Skin of body (tissue), 3 donors: ENCODE measurements at places on chromosomes 7 and 10.

DNA sequence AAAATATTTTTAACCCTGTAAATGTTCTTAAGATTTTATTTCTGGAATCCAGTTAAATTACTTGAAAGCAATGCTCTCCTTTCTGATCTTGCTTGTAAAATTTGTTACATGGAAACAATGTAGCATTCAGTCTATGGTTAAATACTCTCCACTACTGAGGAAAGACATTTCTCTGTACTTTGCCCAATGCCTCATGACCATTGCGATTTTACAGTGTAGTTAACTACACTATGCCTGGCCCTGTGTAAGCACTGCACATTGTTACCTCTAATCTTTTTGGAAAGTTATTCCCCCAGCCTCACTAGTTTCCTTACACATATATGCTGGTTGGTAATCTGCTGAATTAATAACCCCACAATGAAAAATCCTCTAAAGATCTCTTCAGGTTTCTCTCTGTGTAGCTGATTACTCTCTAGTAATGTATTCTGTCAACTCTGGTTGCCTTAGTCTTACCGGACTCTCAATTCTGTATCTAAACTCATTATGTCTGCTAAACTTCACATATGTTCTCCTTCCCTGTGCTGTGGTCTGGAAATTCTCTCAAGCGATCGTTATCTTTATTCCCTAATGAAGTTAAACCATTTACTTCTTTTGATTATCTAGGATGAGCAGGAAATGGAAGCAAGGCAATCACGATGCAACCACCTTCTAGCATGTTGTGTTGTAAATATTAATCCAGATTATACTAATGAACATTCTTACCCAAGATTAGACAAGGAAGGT, 58.7 kb upstream of the TMEM106B start:
- DNase-seq, result no peak

DNA sequence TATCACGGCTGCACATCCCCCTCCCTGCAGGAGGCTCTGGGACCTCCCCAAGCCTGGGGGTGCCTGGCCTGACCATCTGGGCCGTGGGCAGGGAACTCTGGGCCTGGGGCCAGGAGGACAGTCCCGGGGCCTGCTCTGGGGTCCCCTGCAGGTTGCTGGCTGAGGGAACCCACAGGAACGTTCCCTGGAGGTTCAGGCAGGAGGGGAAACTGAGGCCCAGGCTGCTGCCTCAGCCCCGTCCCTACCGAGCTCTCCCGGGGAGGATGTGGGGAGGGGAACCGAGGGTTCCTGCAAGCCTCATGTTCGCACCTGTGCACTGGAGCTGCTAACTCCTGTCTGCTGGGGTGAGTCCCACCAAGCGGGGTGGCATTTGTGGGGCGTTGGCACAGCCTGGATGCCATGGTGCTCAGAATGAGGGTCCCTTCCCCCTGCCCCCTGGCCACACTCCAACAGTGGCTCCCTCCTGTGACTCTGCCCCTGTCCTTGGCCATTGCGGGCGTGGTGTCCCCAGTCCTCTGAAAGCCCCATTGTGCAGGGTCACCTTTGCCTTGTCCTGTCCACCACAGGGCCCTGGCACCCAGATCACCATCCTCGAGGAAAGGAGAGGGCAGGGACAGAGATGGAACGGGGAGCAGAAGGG, 9.4 kb downstream of the ELFN1 start:
- no peak for DNase-seq

DNA sequence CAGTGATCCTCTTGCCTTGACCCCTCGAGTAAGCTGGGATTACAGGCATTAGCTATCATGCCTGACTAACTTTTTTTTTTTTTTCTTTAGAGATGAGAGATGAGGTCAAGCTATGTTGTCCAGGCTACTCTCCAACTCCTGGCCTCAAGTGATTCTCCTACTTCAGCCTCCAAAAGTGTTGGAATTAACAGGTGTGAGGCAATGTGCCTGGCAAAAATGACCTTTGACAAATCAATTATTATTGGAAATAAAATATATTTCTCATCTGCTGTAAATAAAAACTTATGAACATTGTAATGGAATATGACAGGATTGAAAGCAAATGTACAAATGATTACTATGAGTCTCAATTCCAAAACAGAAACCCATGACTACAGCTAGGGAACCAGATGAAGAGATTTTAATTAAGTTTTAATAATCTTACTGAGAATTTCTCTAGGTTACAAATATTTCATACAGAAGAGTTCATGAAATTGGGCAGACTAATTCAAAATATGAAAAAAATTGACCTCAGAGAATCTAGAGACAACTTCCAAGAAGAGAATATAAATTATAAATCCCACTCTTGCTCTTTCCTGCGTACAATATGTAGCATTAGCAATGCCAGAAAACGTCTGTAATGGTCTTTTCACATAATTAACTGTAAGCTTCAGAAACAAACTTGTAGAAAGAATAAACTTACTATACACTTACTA, 414.7 kb downstream of the DGKB start:
- DNase-seq, result peak; percentile 3

DNA sequence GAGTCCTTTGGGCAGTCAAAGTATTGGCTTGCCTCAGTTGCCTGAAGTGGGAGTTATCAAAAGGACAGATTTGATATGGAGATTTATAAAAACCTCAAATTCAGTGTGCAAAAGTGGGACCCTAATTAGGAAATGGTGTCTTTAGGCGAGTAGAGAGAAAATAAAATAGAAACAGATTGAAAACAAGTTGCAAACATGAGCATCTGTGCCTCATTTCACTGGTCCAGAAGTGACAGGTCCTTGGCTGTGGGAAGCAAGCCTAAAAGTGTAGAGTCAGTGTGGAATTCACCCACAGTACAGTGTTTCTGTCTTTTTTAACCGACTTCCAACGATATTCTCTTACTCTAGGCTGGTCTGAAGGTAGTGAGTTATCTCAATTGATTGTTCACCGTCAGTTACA, 51.2 kb downstream of the ST8SIA6 start:
- no peak for DNase-seq

DNA sequence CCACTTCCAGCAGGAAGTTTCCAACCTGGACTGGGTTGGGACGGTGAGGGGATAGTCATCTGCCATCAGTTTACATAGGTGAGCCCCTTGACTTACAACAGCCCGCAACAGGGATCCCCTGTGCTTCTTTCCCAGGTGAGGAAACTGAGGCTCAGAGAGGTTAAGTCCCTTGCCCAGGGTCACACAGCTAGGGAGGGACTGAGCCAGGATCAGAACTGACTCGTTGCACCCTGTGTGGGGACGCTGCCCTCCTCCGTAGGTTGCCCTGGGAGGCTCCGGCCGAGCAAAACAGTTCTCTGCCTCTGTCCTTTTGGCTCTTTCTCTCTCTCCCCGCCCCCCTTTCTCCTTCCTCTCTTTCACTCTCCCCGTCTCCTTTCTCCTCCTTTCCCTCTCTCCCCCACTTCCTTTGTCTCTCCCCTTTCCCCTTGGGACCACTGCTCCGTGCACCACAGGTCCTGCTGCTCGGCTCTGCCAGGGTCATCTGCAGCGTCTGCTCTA, 117.4 kb upstream of the PPIF start:
- no peak for DNase-seq

- no peak for DNase-seq
Measured at GRCh38 chr7:106552645-106553445, 108.1 kb downstream of the CCDC71L start.

DNA sequence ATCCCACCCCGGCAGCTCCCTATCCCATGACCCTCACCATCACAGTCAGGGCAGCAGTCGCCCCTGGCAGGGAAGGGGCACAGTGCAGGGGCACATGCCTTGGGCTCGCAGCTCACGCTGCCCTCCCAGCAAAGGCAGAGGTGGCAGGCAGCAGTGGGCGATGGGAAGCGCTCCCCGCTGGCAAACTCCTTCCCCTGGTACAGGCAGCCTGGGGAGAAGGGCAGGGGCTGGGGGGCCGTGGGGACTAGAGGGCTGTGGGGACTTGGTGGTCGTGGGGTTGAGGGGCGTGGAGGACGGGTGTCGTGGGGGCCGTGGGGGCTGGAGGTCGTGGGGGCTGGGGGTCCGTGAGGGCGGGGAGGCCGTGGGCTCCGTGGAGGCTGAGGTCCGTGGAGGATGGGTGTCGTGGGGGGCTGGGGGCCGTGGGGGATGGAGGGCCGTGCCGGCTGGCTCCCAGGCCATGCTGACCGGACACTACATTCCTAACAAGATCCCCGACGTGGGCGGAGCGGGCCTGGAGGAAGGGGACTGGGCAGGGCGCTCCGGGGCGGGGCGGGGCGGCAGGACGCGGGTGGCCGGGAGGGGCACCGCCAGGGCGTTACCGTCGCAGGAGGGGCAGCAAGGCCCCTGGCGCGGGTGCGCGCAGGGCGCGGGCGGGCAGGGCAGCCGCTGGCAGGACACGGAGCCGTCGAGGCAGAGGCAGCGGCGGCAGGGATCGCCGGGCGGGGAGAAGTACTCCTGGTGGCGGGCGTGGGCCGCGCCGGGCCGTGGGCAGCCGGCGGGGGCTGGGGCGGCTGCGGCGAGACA, 20.0 kb downstream of the KCP start:
- no peak for DNase-seq

- no peak for DNase-seq
Measured at GRCh38 chr10:80159166-80159873, 26.8 kb downstream of the PLAC9 start.

DNA sequence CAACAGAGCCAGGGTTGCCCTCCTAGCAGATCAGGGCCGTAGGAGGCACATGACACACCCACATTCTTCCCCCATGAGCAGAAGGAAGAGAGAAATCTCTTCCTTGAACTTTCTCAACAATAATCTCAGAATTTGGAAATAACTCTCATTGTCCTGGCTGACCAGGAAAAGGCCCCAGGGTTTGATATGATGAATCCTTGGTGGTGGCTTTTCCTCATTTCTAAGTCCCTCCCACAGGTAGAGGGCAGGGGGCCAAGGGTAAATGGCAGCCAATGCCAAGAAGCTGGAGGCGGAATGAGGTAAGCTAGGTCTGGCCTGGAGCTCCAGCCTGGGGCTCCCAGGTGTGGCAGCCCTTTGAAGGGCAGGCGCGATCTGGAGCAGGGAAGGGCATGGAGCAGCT, 67.8 kb downstream of the GRB10 start:
- no peak for DNase-seq

DNA sequence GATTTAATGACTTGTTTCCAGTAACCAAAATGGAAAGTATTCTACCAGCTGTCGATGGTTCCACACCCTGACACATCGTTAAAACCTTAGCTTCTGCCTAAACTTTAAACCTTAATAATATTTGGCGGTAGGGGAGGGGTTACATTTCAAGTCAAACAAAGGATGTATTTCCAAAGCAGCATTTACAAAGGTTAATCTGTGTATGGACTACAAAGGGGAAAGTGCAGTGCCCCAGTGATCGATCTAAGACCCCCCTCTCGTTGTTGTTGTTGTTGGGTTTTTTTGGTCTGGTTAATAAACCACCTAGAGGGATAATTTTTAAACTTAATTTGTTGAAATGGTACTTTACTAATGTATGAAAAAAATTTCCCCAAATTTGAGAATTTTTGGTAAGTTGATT, 1.1 kb upstream of the STEAP2 start:
- DNase-seq, result no peak

- DNase-seq, result no peak
Measured at GRCh38 chr10:68171539-68172080, 60.3 kb downstream of the ATOH7 start.

GRCh38 chr10:103493916-103494877, 692 bp downstream of the NEURL1 start:
- DNase-seq, result no peak

DNA sequence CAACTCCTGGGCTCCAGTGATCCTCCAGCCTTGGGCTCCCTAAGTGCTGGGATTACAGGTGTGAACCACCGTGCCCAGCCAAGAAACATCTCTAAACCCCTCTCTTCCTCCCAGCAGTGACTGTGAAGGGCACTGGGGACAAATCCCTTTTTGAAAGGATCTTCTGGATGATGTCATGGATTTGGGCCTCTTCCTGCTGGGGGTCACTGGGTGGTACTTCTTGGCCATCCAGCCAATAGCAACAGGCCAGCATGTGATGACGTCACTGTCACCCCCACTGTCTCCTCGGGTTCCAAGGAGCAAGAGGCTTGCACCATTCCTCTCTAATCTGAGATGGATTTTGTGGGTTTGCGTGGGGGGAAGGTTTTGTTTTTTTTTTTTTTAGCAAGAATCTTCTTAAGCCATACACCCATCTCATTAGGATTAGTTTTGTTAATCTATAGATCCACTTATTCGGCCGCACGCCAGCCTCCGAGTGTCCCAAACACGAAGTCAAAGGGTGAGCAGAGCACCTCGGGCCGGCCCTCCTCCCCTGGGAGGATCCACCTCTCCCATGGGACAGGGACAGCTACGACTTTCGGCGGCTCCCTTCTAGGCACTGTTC, 29.4 kb upstream of the TNRC18 start:
- DNase-seq, result no peak

GRCh38 chr10:119567978-119568377, 25.5 kb upstream of the RGS10 start:
- no peak for DNase-seq

- no peak for DNase-seq
Measured at GRCh38 chr10:99832439-99832838, 50.0 kb downstream of the ABCC2 start.

GRCh38 chr10:52297747-52298146, 16.3 kb upstream of the DKK1 start:
- DNase-seq, result no peak

- no peak for DNase-seq
Measured at GRCh38 chr7:974172-974571, 1.2 kb downstream of the COX19 start.

DNA sequence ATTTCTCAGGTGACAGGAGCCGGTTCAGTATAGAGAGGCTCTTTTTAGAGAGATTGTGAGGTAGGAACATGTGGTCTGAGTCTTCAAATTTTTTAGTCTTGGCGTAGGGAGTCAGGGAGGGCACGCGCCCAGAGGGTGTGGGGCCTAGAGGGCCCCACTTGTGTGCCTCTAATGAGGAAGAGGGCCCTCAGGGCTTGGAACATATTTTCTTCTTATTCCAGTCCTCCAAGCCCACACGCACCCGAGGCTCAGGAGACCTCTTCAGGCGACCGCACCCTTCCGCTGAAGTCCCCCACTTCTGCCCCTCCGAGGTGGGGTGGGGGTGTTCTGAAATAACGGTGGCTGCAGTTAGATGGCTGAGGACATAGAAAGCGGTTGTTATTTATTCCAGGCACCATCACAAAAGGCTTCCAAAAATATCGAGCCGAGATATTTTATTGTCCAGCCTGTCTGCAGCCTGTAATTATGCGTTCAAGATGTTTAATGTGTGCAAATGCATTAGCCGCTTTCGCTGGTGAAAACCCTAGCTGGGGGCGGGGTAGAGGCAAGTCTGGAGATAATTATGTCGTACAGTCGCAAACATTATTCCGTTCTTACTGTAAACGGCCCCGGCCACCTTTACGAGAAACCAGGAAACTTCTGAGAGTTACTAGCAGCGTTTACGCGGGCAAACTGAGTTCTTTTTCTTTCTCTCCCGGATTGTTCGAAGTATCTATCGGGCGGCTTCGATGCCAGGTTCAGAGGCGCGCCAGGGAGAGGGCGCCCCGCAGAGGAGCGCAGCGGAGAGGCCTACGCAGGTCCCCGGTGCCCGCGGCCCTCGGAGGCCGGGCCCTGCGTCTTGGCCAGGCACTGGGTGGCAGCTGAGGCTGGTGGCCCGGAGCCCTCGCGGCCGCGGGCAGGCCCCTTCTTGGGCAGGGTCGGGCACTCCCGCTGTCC, 12.9 kb upstream of the HOXA13 start:
- peak; percentile 41 for DNase-seq
